NCI-H345 (cell line): ENCODE measurements at places on chromosomes 6 and 20.

GRCh38 chr6:27295301-27296079, 16.6 kb downstream of the POM121L2 start:
- DNase-seq, result peak; percentile 84

DNA sequence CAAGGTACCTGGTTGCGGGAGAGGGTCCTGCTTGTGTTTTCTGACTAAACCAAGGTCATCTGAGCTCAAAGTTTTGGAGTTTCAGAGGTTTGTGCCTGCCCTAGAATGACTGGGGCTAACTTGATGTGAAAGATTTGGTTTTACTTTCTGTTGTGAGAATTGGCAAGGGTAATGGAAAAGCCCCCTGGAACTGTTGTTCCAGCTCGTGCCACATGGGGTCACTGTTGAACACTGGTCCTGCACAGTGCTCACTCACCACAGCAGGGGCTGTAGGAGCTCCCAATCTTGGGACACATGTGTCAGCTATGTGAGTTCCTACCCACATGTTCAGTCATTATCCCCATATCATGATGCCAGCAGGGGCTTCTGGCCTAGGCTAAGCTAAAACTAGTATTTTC, 6.5 kb downstream of the TGM6 start:
- no peak for DNase-seq

DNA sequence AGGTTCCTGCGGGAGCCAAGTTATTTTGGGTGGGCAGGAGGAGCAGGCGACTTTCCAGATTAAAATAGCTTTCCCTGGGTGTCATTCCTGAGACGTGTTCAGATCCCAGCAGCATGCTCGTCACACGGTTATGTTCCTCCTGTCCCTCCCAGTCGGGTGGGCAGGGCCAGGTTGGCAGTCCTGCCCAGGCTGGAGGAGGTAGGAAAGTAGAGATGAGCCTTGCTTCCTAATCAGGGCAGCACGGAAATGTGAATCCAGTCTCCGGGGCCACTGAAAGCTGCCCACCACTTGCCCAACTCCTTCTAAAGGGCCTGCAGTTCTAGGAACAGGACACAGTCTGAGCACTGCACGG, 137.0 kb downstream of the MRPL14 start:
- no peak for DNase-seq

DNA sequence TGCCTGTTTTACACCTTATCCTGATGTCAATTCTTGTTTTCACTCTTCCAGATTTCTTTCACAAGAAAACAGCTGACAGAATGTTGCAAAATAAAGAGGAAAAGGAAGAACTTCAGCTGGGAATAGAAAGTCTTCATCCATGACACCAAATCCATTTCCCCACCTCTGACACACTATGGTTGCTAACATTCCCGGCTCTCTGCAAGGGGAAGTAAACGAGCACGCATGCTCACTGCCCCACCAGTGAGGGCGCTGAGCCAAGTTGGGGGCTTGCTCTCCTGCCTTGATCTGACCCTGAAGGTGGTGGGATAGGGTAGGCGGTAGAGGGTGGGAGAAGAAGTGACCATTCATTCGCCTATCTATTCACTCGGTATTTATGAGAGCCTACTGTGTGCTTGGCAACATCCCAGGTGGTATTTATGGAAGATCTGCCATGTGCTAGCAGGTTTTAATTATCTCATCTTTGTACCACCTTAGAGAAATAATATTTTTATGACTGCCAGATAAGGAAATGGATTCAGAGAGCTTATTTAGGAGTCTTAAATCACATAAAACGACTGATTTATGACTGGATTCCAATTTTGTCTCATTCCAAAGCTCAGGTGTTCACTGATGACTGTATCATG, 206.2 kb downstream of the FOXC1 start:
- no peak for DNase-seq

- no peak for DNase-seq
Measured at GRCh38 chr6:121940728-121941127, 458.7 kb upstream of the HSF2 start.

- no peak for DNase-seq
Measured at GRCh38 chr6:35018746-35019145, 122.4 kb downstream of the TCP11 start.

DNA sequence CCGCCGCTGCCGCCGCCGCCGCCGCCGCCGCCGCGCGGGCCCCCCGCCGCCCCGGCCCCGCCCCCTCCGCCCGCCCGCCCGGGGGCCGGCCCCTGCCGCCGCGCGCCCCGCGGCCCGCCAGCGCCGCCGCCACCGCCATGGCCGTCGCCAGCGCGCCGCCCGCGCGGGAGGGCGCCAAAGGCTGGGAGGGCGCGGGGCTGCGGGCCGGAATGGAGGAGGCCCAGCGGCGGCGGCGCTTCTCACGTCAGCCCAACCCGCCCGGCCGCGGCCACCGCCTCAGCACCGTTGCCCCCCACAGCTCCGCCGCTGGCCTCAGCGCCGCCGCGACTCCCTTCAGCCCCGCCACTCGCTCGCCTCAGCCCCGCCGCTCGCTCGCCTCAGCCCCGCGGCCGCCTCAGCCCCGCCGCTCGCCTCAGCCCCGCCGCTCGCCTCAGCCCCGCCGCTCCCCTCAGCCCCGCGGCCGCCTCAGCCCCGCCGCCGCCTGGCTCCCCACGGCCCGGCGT, 258 bp downstream of the PHF10 start:
- peak; percentile 57 for DNase-seq

GRCh38 chr6:1202201-1202600, 109.7 kb upstream of the FOXQ1 start:
- DNase-seq, result no peak

- DNase-seq, result no peak
Measured at GRCh38 chr6:2938632-2939083, 32.7 kb downstream of the SERPINB6 start.

- DNase-seq, result no peak
Measured at GRCh38 chr6:105755885-105756284, 330.3 kb upstream of the PRDM1 start.

- no peak for DNase-seq
Measured at GRCh38 chr6:143828572-143828971, 14.6 kb upstream of the LTV1 start.

GRCh38 chr6:6390849-6391602, 70.6 kb upstream of the F13A1 start:
- no peak for DNase-seq

GRCh38 chr6:80607811-80608391, 501.4 kb downstream of the BCKDHB start:
- DNase-seq, result no peak

DNA sequence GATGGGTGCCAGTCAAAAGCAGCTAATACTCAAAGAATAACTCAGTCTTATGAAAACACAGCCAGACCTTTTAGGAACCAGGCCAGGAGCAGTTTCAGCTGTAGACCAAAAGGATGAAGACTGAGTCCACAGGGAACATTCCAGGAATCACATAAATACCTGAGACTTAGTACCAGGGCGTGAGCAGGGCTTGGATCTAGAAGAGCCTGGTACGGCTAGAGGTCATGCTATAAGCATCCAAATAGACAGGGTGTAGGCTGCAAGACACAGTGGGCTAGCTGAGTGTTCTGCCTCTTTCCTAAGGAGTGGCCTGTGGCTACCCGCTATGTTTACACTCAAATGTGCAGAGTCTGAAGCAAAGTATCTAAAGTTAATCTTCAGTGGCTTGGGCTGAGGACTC, 29.5 kb upstream of the LRRC1 start:
- no peak for DNase-seq

DNA sequence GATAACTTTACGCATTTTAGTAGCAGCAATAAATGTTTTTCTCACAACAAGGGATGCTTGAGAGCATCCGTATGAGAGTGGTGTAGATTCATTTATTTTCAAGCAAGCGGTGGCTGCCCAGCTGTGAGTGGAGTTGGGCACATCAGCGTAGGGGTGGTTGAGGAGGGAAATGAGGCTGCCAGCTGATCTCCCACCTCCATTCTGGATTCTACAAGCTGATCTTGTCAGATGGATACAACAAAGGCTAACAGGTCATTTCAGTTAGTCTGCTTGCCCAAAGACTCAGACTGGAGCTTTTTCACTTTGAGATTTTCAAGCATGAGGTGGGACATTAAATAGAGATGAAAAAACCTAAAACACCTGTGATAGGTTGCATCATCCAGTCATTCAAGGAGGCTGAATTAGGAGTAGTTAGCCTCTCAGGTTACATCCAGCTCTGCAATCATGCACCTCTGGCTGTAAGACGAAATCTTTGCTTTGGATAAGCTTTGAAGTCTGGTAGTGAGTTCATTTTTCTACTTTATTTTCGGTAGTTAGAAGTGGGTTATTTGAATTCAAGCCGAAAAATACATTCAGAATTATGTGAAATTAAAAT, 1.9 kb upstream of the BACH2 start:
- no peak for DNase-seq

- no peak for DNase-seq
Measured at GRCh38 chr6:34746104-34746846, 11.0 kb upstream of the SNRPC start.

DNA sequence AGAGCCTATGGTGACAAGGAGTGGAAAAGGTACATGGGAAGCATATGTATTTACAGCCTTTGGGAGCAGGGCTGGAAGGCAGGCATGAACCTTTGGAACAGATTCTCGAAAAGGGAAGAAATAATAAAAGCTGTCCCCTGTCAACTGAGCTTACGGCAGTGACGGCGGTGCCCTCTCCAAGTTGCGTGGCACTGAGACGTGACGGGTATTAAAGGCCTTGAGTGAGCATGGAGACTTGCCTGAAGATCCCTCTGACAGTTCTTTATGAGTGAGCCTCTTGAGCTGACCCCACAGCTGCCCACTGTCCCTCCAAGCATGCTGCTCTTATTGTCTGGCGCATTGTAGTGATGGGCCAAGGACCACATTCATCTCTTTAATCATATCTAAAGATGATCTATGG, 388.5 kb downstream of the ZFAND3 start:
- DNase-seq, result no peak

DNA sequence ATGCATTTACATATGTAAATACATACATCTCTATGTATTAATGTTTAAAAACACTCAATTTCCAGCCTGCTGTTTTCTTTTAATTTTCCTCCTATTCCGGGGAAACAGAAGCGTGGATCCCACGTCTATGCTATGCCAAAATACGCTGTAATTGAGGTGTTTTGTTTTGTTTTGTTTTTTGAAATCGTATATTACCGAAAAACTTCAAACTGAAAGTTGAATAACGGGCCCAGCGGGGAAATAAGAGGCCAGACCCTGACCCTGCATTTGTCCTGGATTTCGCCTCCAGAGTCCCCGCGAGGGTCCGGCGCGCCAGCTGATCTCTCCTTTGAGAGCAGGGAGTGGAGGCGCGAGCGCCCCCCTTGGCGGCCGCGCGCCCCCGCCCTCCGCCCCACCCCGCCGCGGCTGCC, 355 bp upstream of the BMP2 start:
- no peak for DNase-seq

DNA sequence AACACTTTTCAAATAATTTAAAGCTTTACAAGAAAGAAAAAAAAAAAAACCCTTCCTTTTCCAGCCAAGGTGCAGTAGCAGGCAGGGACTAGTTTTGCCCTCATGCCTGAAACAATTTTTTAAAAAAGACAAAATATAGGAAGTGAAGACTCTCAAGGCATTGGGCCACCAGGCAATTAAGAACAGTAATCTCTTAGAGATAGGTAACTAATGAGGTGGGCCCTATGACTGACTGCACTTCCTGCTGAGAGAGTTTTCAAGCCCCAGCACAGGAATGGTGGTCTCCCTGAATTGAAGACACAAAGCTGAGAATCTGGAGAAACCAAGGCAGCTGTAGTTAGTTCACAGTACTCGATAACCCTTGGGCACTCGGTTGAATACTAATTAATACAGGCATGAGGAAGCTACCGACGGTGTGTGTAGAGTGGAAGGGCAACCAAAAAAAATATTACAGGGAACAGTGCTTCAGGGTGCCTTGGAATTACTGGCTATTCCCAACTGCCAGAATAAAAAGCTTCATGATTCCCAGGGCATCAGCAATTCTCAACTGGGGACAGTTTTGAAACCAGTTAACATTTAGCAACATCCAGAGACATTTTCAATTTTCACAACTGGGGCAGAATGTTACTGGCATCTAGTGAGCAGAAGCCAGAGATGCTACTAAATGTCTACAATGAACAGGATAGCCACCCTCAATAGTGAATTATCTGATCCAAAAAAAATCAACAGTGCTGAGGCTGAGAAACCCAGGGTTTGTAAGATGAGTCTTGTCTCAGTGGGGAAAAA, 36.0 kb upstream of the PLN start:
- DNase-seq, result no peak

GRCh38 chr20:50844430-50845100, 49.7 kb downstream of the BCAS4 start:
- no peak for DNase-seq

GRCh38 chr6:127069659-127070279, 48.7 kb upstream of the RSPO3 start:
- no peak for DNase-seq

GRCh38 chr6:117072134-117072533, 193.2 kb upstream of the VGLL2 start:
- peak; percentile 41 for DNase-seq

DNA sequence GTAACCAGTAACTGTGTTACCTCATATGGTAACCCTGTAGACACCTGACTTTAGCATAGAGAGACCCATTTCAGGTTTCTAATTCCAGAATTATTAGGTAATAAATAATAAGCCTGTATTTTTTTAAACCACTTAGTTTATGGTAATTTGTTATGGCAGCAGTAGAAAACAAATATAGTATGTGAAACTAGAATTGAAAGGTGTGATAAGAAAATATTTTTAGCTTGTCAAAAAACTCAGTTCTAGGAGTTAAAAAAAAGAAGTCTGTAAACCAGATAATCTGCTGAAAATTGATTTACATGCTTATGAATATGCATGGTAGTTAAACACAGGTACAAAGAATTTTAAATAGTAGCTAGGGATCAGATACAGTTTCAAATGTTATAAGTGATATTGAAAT, 695.0 kb upstream of the GJE1 start:
- no peak for DNase-seq

DNA sequence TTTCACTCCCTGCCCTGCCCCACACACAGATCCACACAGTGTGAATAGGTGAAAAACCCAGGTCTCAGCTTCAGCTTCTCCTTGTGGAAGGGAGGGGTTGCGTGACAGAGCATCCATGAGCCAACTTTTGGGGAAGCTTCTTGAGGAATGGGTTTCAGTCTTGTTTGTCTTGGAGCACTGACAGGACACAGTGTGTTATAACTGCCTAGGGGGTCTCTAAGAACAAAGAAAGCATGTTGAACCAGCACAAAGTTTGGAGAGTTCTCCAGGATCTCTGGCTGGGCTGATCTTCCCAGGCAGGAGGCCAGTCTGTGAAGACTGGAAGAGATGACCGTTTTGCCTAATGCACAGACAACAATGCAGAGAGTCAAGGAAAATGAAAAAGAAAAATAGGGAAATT, 164.5 kb downstream of the COL12A1 start:
- DNase-seq, result no peak

GRCh38 chr20:43744151-43744611, 17.4 kb upstream of the GTSF1L start:
- DNase-seq, result peak; percentile 87

DNA sequence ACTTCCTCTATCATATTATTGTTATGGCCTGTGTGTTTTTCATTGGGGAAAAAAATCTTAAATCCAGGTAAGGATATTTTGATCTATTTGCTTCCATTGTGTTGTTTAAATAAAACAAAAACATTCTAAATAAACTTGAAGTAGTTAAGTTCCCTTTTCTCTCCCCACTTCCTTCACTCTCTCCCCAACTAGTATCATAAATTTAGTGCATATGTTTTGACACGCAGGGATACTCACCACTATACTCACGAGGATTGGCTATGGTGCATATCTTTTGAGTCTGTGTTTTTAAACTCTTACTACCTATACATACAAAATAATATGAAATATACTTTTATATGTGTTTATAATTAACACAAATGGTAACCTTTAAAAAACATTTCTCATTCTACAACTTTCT, 5.2 kb downstream of the TTLL9 start:
- DNase-seq, result no peak

- no peak for DNase-seq
Measured at GRCh38 chr20:2446845-2447244, 23.7 kb downstream of the SNRPB start.

- no peak for DNase-seq
Measured at GRCh38 chr6:12275107-12275506, 15.1 kb upstream of the EDN1 start.
